CD4-positive, alpha-beta T cell treated with Interleukin-15 for 4 hours (primary cell): ENCODE measurements at places on chromosomes 11 and 22.

- no peak for DNase-seq
These were observed 1178.3 kb downstream of the LRRC4C start for GRCh38 chr11:40281052-40281580.

DNA sequence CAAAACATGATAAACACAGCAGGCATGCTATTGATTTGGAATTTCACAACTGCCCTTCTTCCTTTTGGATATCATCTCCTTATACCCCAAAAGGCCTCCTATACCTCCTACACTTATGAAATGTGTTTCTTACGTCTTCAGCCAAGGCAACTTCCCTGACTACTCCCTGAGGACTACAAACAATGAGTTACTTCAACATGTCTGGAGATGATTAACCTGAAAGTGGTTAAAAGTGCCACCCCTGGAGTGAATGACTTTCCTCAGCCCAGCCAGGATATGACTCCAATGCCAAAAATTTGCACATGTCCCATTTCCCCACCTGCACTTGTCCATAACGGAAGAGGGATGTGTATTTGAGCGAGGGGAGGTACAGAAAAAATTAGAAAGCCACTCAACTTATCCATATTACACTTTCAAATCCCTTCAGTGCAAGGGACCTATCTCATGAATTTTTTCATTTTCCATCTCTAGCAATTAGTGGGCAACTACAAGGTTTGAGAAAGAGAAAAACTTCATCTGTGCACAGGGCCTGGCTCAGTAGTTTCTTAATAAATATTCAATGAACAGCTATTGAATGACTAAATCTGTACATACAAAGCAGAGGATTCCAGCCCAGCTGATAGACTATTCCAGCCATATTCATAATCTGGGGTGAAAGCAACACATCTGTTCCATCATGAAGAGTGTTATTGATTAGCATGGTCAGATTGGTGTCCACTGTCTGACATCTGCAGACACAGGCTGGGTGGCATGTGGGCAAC is 36.8 kb downstream of the KIRREL3 start:
- DNase-seq: no peak

DNA sequence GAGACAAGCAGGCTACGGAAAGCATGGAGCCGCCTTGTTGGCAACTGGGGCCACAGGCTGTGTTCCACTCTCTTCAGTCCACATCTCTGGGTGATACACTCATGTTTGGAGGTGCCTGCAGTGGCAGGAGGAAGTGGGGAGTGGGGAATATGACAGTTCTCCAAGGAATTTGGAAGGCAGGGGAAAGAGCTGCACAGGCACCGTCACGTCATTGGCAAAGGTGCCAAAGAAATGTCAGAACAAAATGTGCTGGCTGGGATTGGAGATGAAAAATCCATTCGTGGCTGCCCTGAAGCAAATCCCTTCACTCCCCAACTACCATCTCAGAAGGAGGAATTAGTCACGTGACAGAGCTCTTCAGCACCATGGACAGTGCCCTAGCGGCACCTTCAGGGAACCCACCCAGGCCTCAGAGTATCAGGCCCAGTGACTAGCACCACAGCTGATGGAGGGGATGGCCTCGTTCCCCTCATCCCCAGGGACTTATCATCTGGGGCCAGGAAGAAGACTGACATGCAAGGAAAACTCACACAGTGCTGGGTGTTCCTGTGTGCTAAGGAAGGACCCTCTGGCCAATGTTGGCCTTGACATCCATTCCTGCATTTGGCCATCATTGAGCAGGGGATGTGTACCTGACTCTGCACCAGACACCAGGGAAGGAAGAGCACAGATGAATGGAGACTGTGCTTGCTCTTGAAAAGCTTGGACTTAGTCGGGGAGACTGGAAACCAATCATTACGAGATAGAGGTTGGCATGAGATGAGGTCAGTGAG is 48.5 kb upstream of the PRDM11 start:
- no peak for DNase-seq

GRCh38 chr11:132126973-132127899 is 756.8 kb downstream of the NTM start:
- no peak for DNase-seq

GRCh38 chr11:57391539-57391938 is 1.1 kb upstream of the PRG2 start:
- no peak for DNase-seq

DNA sequence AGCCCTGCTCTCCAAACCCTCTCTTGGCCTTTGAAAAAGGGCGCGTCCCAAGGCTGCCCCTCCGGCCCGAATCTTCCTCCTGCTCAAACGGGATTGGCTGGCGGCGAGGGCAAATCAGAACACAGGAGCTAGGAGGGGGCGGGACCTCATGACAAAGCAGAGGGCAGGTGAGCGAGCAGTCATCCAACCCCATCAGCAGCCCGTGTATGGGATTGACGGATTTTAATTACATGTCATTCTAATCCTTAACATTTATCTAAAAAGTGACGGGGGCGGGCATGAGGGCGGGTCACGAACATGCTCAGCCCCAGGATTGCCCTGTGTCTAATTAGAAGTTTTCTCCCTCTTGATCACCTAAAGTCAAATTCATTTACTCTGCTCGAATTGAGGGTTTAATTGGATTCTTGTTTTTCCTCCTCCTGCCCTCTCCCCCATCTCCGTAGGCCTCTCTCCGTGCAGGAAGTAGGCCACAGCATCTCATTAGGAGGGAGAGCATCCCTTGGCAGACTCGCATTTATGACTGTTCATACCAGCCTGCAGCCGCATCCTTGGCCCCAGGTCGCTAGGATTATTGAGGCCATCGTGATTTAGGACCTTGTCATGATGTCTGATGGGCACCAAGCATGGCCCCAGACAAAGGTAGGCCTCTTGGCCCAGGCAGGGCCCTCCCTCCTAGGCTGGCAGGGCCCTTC is 147.1 kb downstream of the CHST1 start:
- DNase-seq: no peak

DNA sequence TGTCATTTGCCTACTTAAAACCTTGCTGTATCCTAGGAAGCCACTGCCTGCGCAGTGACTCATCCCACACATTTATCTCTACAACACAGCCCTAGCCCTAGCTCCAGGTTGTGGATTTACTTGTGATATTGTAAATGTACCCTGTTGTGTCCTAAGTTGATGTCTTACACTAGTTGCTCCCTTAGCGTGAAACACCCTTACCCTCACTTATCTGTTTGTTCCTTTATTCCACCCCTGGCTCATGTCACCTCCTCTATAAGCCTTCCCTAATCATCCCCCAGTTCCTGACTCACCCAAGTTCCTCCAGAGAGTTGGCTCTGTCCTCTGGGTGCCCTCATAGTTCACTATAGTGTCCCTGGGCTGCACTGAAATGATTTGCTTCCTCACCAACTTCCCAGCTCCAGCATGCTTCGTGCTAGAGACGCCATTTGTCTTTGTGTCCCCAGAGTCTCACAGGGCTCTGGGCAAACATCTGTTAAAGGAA is 431.8 kb upstream of the FAT3 start:
- DNase-seq: no peak
